Activated T-helper 17 cell treated with anti-CD3 and anti-CD28 coated beads, Interleukin-2, amount 50 U/mL, for 72 hours (primary cell): ENCODE measurements at places on chromosomes 6 and 20. TPM values are rescaled to one million over a fixed set of nuclear protein-coding genes. Genes with fewer than 3 reads are reported as not detected.

The UNC93A gene
- total RNA-seq: not detected

The GSTA2 gene
- total RNA-seq: not detected

The SLC52A3 gene
- not detected for total RNA-seq

The TSPO2 gene
- not detected for total RNA-seq

The TRDN gene
- not detected for total RNA-seq

The HLA-DQA1 gene
- total RNA-seq: 1.1 TPM

The BMP2 gene
- not detected for total RNA-seq

The BAG2 gene
- 9.5 TPM for total RNA-seq

The MROH8 gene
- total RNA-seq: 2.0 TPM

The NCOA6 gene
- total RNA-seq: 25.3 TPM

- no peak overlapping the region for H3K27ac ChIP-seq
- no peaks in the 10 kb centered on the region for H3K4me1 ChIP-seq
- H3K4me3 ChIP-seq: no peak overlapping the region
- no peaks in the 10 kb centered on the region for H3K36me3 ChIP-seq
- ATAC-seq: no peak
Measured at GRCh38 chr20:60474385-60474910, 516.2 kb downstream of the CDH26 start.

DNA sequence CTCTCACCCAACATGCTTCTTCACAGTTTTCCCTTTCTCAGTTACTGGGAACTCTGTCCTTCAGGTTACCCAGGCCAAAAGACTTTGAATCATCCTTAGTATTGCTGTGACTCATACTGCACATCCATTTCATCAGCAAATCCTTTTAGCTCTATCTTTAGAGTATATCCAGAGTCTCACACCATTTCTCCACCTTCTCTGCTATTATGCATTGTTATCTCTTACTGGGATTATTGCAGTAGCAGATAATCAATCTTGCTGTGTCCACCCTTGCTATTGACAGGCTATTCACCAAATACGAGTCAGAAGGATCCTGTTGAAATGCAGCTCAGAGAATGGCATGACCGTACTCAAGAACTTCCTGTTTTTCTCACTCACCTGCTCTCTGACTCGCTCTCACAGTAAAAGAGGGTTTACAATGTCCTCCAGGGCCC is 57.3 kb downstream of the BCKDHB start:
- no peaks in the 10 kb centered on the region for H3K27me3 ChIP-seq
- H3K4me3 ChIP-seq: no peak overlapping the region
- H3K36me3 ChIP-seq: no peaks in the 10 kb centered on the region
- H3K27ac ChIP-seq: no peak overlapping the region

DNA sequence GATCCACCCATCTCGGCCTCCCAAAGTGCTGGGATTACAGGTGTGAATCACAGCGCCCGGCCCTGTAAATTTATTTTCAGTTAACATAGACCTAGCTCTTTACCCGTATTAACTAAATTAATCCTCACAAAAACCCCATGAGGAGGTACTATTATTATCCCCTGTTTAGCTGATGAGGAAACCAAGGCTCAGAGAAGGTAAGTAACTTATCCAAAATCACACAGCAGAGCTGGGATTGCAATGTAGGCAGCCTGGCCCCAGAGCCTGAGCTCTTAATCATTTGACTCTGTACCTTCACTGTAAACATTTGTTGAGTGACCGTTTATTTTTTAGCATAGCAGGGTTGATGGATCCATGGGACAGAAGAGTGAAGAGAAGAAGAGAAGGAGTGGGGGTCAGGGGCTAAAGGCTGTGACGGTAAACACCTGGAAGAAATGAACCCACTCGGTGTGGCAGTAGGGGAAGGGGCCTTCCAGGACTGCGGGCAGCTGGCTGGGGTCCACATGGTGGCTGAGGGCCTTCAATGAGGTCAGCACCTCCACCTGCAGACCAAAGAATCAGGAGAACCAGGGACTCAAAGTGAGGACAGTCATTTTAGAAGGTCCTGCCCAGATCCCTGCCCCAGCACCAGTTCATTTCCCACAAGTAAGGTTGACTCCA is 35.2 kb downstream of the KIAA1755 start:
- peaks cover 4% of the 10 kb centered on the region for H3K4me1 ChIP-seq
- H3K27me3 ChIP-seq: peaks cover 7% of the 10 kb centered on the region
- H3K27ac ChIP-seq: no peak overlapping the region
- H3K36me3 ChIP-seq: no peaks in the 10 kb centered on the region
- ATAC-seq: no peak

GRCh38 chr6:99993533-99994251 is at the start of gene MCHR2:
MCHR2 (minus strand) TSS chr6:99994223; CDS start chr6:99956147, 38,076 bp downstream.
- H3K27me3 ChIP-seq: peaks cover 32% of the 10 kb centered on the region
- H3K4me1 ChIP-seq: no peaks in the 10 kb centered on the region
- no peak for ATAC-seq
- no peaks in the 10 kb centered on the region for H3K36me3 ChIP-seq
- no peak within 1 kb of the TSS for H3K4me3 ChIP-seq

- no peaks in the 10 kb centered on the region for H3K36me3 ChIP-seq
- H3K27me3 ChIP-seq: no peaks in the 10 kb centered on the region
- no peaks in the 10 kb centered on the region for H3K4me1 ChIP-seq
- no peak within 1 kb of the TSS for H3K4me3 ChIP-seq
- ATAC-seq: no peak
- no peak within 1 kb of the TSS for H3K27ac ChIP-seq
Measured at GRCh38 chr20:44714701-44715498, at the start of gene CCN5. CCN5 (plus strand) TSS chr20:44715369; CDS start chr20:44715391, 22 bp downstream.

DNA sequence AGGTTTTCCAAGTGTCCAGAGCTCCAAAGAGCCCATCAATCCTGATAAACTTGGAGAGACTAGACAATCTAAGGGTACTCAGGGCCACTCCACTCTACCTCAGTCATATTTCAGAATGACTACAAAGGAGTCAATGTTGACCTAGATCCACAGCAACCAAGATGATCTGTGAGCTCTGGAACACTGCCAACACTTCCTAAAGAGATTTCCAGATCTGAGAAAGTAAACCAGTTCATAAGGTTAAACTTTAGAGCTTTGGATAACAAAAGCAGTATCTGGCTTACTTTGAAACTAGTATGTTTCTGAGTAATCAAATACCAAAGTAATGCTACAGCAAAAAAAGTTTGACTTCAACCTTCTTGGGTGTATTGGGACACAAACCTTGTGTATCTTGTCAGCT is 122.7 kb downstream of the BTBD9 start:
- H3K27me3 ChIP-seq: no peaks in the 10 kb centered on the region
- H3K27ac ChIP-seq: no peak overlapping the region
- H3K4me1 ChIP-seq: peaks cover 3% of the 10 kb centered on the region
- H3K4me3 ChIP-seq: no peak overlapping the region
- no peaks in the 10 kb centered on the region for H3K36me3 ChIP-seq

GRCh38 chr6:137094411-137095008 is 49.7 kb upstream of the IL20RA start:
- peak overlapping the region; percentile 33 for H3K4me3 ChIP-seq
- H3K27me3 ChIP-seq: peaks cover 4% of the 10 kb centered on the region

- H3K27ac ChIP-seq: no peak overlapping the region
- H3K4me3 ChIP-seq: no peak overlapping the region
- H3K27me3 ChIP-seq: no peaks in the 10 kb centered on the region
- H3K36me3 ChIP-seq: no peaks in the 10 kb centered on the region
- no peak for ATAC-seq
Measured at GRCh38 chr6:35044761-35045421, 96.2 kb downstream of the TCP11 start.

DNA sequence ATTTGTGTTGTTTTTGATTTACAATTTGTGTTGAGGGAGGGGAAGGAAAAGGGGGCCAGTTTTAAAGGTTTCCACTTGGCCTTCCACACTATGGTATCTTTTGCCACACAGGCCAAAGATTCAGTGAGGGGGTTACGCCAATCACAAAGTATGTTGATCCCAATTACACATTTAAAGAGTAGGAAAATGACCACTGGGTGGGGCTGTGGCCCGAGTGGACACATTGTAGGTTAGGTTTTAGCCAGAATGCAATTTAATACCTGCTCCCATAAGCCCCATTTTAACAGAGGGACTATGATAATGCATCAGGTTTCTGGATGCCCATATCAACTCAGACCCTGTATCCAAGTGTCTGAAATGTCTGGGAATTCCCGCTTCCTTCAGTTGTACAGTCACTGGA is 15.6 kb downstream of the VGLL2 start:
- no peak overlapping the region for H3K27ac ChIP-seq
- no peaks in the 10 kb centered on the region for H3K4me1 ChIP-seq
- no peak overlapping the region for H3K4me3 ChIP-seq
- no peak for ATAC-seq
- H3K36me3 ChIP-seq: no peaks in the 10 kb centered on the region

DNA sequence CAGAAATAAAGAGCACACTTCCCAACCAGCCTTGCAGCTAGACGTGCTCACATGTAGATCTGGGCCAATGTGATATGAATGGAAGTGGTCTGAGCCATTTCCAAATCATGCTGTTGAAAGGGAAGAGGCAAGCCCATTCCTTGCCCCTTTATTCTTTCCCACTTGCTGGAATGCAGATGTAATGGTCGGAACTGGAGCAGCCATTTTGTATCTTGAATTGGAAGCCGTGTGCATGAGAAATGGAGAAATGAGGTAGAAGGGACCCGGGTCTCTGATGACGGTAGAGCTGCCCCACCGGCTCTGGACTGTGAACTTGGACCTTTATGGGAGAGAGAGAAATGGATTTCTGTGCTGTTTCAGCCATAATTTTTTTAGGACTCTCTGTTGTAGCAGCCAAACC is 54.8 kb upstream of the STX16 start:
- no peak overlapping the region for H3K27ac ChIP-seq
- H3K27me3 ChIP-seq: peaks cover 15% of the 10 kb centered on the region
- no peaks in the 10 kb centered on the region for H3K36me3 ChIP-seq
- no peak for ATAC-seq

DNA sequence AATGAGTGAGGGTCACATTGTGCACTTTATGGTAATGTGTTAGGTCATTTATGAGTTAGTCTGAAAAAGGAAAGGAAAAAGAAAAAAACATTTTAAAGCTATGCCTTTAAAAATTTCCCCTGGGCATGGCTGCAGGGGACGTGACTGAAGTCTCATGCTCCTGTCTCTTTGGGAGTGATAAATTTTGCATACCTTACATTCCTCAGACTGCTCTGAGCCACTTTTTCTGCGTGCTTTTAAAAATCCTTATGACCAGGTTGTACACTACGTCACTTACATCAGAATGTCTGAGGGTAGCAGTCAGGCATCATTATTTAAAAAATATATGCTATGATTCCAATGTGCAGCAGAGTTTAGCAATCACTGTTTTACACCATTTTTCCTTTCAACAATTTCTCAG is 121.2 kb downstream of the RFPL4B start:
- no peaks in the 10 kb centered on the region for H3K27me3 ChIP-seq
- no peaks in the 10 kb centered on the region for H3K36me3 ChIP-seq
- ATAC-seq: no peak
- no peak overlapping the region for H3K27ac ChIP-seq
- no peak overlapping the region for H3K4me3 ChIP-seq

DNA sequence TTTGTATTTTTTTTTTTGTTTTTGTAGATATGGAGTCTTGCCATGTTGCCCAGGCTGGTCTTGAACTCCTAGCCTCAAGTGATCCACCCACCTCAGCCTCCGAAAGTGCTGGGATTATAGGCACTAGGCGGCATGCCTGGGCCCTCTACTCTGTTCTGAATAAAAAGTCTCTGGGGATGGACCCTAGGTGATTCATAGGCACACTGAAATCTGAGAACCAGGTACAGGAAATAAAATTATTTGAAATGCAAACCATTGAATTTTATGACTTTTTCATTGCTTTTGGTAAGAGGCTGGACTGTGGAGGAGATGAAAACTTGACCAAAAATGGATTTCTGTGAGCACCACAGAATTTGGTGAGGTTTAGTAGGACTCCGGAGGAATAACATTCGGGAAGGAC is 117.5 kb downstream of the PRIM2 start:
- ATAC-seq: no peak
- no peak overlapping the region for H3K27ac ChIP-seq
- peaks cover 10% of the 10 kb centered on the region for H3K36me3 ChIP-seq
- H3K27me3 ChIP-seq: no peaks in the 10 kb centered on the region
- H3K4me1 ChIP-seq: peaks cover 7% of the 10 kb centered on the region

DNA sequence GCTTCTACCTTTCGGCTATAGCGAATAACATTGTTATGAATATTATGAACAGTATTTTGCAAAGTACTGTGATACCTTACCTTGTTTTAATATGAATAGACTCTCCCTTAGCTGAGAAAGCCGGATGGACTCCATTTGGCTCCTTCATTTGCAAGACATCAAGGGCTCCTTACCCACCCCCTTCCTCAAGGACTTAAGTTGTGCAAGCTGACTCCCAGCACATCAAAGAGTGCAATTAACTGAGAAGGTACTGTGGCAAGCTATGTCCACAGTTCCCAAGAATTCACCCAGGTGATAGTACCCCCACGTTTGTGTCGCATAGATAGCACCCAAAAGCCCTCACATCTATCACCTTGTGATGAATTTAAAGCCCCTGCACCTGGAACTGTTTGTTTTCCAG is 11.2 kb downstream of the CST5 start:
- H3K4me1 ChIP-seq: peaks cover 2% of the 10 kb centered on the region
- no peaks in the 10 kb centered on the region for H3K36me3 ChIP-seq
- peaks cover 26% of the 10 kb centered on the region for H3K27me3 ChIP-seq
- ATAC-seq: no peak
- H3K4me3 ChIP-seq: no peak overlapping the region

DNA sequence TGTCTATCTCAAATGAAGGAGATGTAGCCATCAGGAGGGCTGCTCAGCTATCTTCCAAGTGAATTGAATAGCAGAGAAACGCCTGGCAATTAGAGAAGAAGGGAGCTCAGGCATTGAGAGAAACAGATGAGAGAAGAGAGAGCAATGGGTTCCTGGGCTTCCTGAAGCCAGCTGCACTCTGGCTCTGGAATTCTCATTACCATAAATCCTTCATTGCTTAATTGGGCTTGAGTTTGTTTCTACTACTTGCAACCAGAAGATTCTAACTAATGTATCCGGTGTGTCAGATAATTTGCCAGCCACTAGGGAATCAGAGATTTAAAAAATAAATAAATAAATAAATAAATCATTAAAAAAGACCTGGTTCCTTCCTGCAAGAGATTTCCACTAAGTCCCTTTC is 25.0 kb upstream of the CDKAL1 start:
- no peak overlapping the region for H3K27ac ChIP-seq
- H3K27me3 ChIP-seq: peaks cover 7% of the 10 kb centered on the region
- no peaks in the 10 kb centered on the region for H3K4me1 ChIP-seq

- H3K36me3 ChIP-seq: peaks cover 81% of the 10 kb centered on the region
- ATAC-seq: no peak
- no peak overlapping the region for H3K27ac ChIP-seq
- no peaks in the 10 kb centered on the region for H3K27me3 ChIP-seq
- peaks cover 5% of the 10 kb centered on the region for H3K4me1 ChIP-seq
Measured at GRCh38 chr6:89339565-89339964, 13.0 kb downstream of the UBE2J1 start.

DNA sequence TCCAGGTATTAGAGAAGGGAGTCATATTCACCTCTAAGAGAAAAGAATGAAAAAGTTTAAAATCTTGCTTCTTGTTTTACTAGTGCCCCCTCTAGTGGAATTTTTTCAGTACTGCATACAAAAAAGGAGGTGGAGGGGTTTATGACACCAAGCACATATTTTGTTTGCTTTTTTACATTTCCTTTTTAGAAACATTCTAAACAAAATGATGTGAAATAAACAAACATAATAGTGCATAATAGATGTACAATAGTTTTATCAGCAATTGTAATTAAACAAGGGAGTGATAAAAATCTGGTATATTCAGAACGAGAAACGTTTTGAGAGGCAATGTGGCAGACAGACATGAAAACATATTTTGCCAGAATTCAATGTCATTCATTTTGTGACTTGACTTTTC is 111.0 kb upstream of the TFAP2D start:
- no peaks in the 10 kb centered on the region for H3K27me3 ChIP-seq
- no peaks in the 10 kb centered on the region for H3K4me1 ChIP-seq
- H3K4me3 ChIP-seq: no peak overlapping the region
- H3K27ac ChIP-seq: no peak overlapping the region
